T-helper 1 cell treated with Interleukin-12 subunit alpha and Interleukin-12 subunit beta and Interleukin-4 antibody, amounts not matched to agents 30 ng/mL and 1 ng/mL, for 36 hours (primary cell): ENCODE measurements at places on chromosomes 4 and X. TPM values are rescaled to one million over a fixed set of nuclear protein-coding genes. Genes with fewer than 3 reads are reported as not detected.

The FAM149A gene
- total RNA-seq, result 0.61 and 0.78 TPM in 2 replicates

The UGT2B15 gene
- total RNA-seq, result not detected in 2 replicates

The ODAM gene
- total RNA-seq, result not detected in 2 replicates

The GPRASP2 gene
- 0.12 and 0.37 TPM in 2 replicates for total RNA-seq

The NCAPG gene
- 42.8 and 43.4 TPM in 2 replicates for total RNA-seq

The IQSEC2 gene
- 0.20 and 0.29 TPM in 2 replicates for total RNA-seq

The NLRP2B gene
- not detected in 2 replicates for total RNA-seq

The RPA4 gene
- total RNA-seq, result 0.29 and 0.83 TPM in 2 replicates

The GPRASP1 gene
- total RNA-seq, result 0.54 and 0.56 TPM in 2 replicates

The STBD1 gene
- total RNA-seq, result 1.9 and 2.3 TPM in 2 replicates

The TMPRSS11A gene
- not detected in 2 replicates for total RNA-seq

The DGKK gene
- total RNA-seq, result not detected in 2 replicates

The CYSLTR1 gene
- total RNA-seq, result 53.7 and 58.0 TPM in 2 replicates

The MGAT4D gene
- total RNA-seq, result not detected in 2 replicates

The P2RY10 gene
- 64.1 and 75.0 TPM in 2 replicates for total RNA-seq

The UBA1 gene
- total RNA-seq, result 183 and 186 TPM in 2 replicates

The ALAS2 gene
- not detected in 2 replicates for total RNA-seq

The LSM6 gene
- total RNA-seq, result 41.2 and 47.6 TPM in 2 replicates

The MUC7 gene
- not detected in 2 replicates for total RNA-seq

The CT55 gene
- total RNA-seq, result not detected in 2 replicates

The FOXR2 gene
- total RNA-seq, result not detected in 2 replicates

The CASP6 gene
- 32.6 and 34.0 TPM in 2 replicates for total RNA-seq

The WDR44 gene
- 15.3 and 15.9 TPM in 2 replicates for total RNA-seq

The CSAG3 gene
- 7.4 and 9.8 TPM in 2 replicates for total RNA-seq

The RHOXF1 gene
- total RNA-seq, result 0.29 and 0.46 TPM in 2 replicates

The TCEAL2 gene
- not detected in 2 replicates for total RNA-seq

The TRIM60 gene
- total RNA-seq, result not detected in 2 replicates

The CLNK gene
- total RNA-seq, result not detected in 2 replicates

The ZNF674 gene
- 6.8 and 7.3 TPM in 2 replicates for total RNA-seq

The LAGE3 gene
- total RNA-seq, result 56.8 and 58.6 TPM in 2 replicates

The SASH3 gene
- 301 and 308 TPM in 2 replicates for total RNA-seq

The GAGE12G gene
- total RNA-seq, result not detected in 2 replicates

The ANKRD50 gene
- total RNA-seq, result 0.07 and 0.17 TPM in 2 replicates

The ACE2 gene
- not detected in 2 replicates for total RNA-seq

The MYOZ2 gene
- not detected in 2 replicates for total RNA-seq

The HMX1 gene
- not detected in 2 replicates for total RNA-seq

The ADAM29 gene
- total RNA-seq, result not detected in 2 replicates

The BTK gene
- total RNA-seq, result not detected in 2 replicates

The SNCA gene
- 2.1 and 2.3 TPM in 2 replicates for total RNA-seq

The CENPI gene
- 17.1 and 18.8 TPM in 2 replicates for total RNA-seq

The RAB40A gene
- 0.20 and 0.32 TPM in 2 replicates for total RNA-seq

The PABPC1L2A gene
- not detected in 2 replicates for total RNA-seq

The FREM3 gene
- 0.05 TPM in 1 of 2 replicates, not detected in the other for total RNA-seq

The TMEM31 gene
- total RNA-seq, result not detected in 2 replicates

The PLP1 gene
- total RNA-seq, result not detected in 2 replicates

The FRMD7 gene
- total RNA-seq, result not detected in 2 replicates

The PCDH10 gene
- not detected in 2 replicates for total RNA-seq

The TMPRSS11D gene
- total RNA-seq, result not detected in 2 replicates

The DDX53 gene
- total RNA-seq, result not detected in 2 replicates

The PABPC1L2B gene
- total RNA-seq, result not detected in 2 replicates

The CTAG2 gene
- not detected in 2 replicates for total RNA-seq

The PPBP gene
- total RNA-seq, result not detected in 2 replicates

The SULT1E1 gene
- total RNA-seq, result not detected in 2 replicates

The CRMP1 gene
- total RNA-seq, result 0.54 and 1.0 TPM in 2 replicates
